ENCODE measurements at places on chromosomes 5 and 9.

- no peak for DNase-seq
These were observed 161.1 kb downstream of the CSNK1G3 start for GRCh38 chr5:123673107-123673506.

- DNase-seq: no peak
These were observed 42.3 kb downstream of the TGFBR1 start for GRCh38 chr9:99147177-99147576.

GRCh38 chr9:94232428-94232827 is 26.7 kb upstream of the ZNF169 start:
- no peak for DNase-seq

- no peak for DNase-seq
These were observed 145.9 kb downstream of the PRELID2 start for GRCh38 chr5:145689235-145689634.

DNA sequence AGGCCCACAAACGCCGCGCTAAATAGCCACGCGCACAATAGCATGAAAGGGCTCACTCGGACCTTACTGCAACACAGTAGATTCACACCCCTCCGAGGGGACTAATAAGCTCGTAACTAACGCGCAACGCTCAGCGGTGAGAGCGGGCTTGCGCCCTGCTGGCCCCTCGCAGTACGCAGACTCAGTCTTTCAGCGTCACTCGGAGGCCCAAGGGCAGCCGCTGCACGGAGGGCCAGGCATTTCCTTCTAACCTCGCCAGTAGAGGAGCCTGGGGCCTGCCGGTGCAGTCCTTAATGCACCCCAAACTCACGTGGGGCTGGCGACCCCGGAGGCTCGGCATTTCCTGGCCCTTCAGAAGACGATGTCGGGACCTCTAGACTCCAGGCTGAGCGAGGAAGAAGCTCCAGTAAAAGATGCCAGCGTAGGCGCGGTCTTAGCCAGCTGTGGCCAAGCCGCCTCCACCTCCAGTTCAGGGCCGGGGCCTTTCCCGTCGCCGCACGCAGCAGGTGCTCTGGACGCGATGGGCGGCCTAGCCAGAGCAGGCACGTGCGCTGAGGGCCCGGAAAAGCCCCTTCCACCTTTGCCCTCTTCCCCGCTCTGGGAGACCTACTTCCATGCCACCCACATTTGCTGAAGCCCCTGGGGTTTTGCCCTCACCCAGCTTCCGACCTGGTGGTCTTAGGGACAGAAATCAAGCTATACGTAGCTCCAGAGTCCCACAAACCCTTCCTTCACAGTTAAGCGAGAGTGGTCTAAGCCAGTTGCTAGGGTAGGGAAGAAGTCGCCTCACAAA is 38.3 kb upstream of the TIFAB start:
- DNase-seq: no peak

DNA sequence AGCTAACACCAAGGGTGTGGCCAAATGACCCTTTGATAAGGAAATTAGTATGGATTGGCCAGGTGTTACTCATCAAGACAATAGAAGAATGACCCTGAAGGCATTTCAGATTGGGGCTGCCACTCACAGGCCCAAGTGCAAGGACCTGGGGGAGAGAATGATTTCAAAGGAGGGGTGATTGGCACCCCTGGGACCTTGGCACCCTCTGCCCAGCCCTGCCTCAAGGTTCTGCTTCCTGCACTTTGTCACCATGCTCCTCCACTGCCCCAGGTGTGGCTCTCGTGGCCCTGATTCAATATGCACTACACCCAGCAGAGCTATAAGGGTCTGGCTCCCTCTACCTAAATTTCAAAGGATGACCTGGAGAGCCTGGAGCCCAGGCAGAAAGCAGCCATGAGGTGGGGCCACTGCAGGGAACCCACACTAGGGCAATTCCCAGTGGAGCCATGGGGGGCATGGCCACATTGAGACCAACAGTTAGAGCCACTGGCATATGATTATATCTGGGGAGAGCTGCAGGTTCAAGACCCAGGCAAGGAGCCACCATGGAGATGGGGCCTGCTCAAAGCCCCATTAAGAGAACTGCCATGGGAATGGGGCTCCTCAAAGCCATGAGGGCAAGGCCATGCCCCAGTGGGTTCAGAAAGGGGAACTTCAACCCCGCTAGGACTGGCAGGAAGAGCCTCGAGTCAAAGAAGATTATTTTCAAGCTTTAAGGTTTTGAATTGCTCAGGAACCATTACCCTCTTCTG is 93.0 kb downstream of the CEMIP2 start:
- DNase-seq: no peak

GRCh38 chr5:2357309-2357708 is 394.2 kb downstream of the IRX2 start:
- no peak for DNase-seq

- no peak for DNase-seq
These were observed 9.0 kb downstream of the MYMK start for GRCh38 chr9:133515615-133516255.

- DNase-seq: no peak
These were observed 61.8 kb downstream of the ACER2 start for GRCh38 chr9:19470567-19470966.

GRCh38 chr5:9455826-9456434 is 89.9 kb downstream of the SEMA5A start:
- no peak for DNase-seq

GRCh38 chr9:16974436-16974835 is 104.0 kb upstream of the BNC2 start:
- no peak for DNase-seq

DNA sequence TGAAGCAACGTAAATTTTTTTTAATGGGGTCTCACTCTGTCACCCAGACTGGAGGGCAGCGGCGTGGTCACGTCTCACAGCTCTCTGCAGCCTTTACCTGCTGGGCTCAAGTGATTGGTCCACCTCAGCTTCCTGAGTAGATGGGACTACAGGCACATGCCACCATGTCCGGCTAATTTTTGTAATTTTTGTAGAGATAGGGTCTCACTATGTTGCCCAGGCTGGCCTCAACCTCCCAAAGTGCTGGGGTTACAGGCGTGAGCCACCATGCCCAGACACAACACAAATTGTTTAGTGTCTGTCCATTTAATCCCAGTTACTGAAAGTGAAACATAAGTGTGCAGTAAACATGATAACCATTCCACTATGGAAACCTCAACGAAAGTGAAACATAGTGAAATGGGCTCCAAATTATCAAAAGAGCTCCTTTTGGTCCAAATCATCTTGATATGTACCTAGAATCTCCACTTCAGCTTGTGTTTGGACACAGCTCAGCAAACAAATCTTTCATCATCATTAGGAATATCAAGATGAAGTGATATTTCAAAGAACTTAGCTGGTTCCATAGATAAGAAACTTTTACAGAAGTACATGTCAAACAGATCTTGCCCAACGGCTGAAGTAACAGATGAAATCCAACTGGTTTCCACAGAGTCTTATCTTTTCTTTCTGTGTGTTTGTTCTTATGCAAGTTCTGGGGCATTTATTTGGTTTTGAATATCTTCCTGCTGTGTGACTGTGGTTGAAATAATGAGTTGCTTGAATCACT is 41.2 kb upstream of the PLPP1 start:
- DNase-seq: no peak

DNA sequence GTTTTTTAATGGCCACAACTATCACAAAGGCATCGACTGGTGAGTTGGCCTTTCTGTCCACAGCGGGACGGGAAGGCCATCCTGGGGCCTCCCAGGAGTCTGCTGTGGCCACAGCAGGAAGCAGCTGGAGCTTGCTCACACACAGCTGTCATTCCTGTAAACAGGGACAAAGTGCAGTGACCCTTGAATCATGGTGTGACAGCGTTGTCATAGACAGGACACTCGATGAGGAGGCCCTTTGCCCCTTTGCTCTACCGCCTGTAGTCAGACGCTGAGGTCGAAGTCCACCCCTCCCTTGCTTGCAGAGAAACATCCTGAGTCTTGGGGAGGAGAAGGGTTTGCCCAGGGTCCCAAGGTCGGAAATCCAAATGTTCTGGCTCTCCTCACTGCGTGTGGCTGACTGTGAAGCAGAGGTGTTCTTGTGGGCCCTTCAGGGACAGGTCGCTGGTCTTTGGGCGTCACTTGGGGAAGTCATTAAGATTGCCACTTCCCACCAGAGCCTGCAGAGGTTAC is 35.1 kb downstream of the NDST1 start:
- DNase-seq: no peak

DNA sequence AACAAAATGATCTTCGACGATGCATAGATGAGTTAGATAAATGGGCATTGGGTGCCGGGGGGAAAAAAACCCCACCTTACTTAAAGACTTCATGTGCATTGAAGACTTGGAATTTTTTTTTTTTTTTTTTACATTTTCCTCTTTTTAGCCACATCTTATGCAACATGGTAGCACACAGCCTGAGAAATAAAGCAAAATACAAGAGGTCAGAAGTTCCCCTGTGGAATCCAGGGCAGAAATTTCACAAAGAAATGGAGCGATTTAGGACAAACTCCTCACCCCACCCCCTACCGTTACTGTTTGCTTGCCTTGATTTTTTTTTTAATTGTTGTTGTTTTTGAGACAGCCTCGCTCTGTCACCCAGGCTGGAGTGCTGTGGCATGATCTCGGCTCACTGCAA is 153.2 kb downstream of the GOLPH3 start:
- DNase-seq: no peak

GRCh38 chr5:93677359-93677891 is 64.0 kb downstream of the POU5F2 start:
- no peak for DNase-seq

GRCh38 chr5:157076558-157076957 is 17.6 kb upstream of the HAVCR1 start:
- DNase-seq: no peak

GRCh38 chr9:121743441-121744001 is 92.1 kb downstream of the DAB2IP start:
- DNase-seq: no peak

DNA sequence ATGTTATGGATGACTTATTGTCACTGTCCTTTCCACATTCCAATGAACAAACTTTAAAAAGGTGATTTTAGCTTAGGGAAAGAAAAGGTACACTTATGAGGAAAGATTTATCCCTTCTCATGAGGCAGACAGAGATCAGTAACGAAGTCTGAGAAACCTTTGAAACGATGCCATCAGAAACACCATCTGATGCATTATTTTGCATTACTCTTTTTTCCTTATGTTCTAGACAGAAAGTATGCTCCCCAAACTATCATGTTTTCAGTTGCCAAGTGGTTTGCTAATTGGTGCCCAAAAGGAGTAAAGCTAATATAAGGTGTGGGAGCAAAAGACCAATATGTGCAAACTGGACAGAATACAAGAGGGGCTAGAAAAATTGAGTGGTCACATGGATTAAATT is 397.7 kb upstream of the RIOK2 start:
- no peak for DNase-seq

DNA sequence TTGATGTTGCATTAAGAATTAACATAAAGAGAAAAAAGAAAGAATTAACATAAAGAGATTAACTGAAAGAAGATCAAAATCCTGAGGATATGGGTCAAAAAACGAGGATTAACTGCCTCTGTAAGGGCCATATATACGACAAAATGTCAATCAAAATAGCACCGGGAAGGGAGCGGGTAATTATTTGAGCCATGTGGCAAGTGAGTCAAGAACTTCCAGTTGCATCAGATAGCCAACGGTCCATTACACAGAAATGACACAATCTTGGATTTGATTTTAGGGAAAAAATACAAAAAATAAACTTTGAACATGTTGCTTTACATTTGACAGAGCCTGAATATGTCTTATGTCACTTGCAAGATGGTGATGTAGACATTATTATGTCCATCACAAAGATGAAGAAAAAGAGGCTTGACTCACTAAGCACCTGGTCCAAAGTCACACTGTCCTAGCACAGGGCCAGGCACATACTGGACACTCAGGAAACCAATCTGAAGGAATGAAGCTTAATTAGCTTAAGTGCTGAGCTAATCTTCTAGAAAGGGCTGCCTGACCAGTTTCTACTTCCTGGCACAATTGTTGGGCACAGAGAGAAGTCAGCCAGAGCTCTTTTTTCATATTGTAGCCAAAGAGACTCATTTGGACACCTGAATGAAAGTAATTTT is 273.2 kb upstream of the PAPPA start:
- DNase-seq: no peak

DNA sequence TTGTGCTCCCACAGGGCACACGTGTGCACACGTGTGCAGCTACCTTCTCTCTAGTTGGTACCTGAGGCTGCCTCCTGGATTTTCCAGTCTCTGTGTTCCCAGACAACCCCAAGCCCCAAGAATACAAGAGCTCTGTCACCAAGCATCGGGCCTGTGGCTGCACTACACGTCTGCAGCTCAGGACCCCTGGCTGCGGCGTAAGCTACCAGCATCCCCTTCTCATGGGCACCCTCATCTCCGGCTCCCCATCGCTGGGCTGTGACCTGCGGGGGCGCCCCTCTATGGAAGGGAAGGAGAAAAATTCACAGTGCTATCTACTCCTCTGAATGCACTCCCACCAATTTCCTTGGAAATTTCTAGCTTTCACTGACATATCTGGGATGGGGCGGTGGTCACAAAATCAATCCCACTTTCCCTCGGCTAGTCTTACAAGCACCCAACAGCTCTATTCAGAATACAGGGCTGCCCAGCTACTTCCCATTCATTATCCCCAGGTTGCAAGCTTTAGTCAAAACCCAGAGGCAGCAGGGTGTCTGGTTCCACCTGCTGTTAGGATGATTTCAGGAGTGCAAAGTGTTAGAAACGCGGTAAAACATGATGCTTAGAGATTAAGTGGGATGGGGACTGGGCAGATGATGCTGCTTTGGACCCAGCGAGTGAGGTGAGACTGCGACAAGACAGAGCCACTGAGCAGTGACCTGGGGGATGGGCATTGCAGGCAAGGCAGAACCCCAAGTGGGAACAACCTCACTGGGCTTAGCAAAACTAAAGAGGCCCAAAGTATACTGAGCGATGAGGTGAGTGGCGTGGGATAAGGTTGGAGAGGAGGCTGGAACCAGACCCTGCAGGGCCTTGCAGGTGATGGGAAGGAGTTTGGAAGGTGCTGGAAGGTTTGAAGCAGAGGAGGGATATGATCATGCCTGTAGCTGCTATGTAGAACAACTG is 121.7 kb downstream of the KCNIP1 start:
- DNase-seq: no peak

GRCh38 chr9:20084125-20084524 is 295.3 kb upstream of the SLC24A2 start:
- no peak for DNase-seq

DNA sequence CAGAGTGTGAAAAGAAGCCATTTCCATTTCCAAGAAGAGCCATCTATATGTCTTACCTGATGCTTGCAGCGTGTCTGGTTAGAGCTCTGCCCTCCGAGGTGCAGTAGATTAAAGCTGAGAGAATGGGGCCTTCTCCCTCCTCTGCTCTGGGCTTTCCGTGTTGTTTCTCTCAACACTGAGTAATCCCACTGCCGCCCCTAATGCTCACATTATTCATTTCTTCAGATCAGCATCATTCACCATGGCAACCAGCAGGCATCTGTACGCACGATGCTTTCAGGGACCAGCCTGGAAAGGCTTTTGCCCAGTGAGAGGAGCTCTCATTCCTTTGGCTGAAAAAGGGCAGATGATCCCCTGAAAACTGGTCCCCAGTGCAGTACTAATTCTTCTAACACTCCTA is 79.6 kb downstream of the CYFIP2 start:
- no peak for DNase-seq

- no peak for DNase-seq
These were observed 10.2 kb upstream of the NTRK2 start for GRCh38 chr9:84659313-84659712.

Data from stimulated activated CD4-positive, alpha-beta T cell treated with anti-CD3 and anti-CD28 coated beads, Interleukin-15, amount 100 ng/mL, for 48 hours (primary cell).